ENCODE measurements at places on chromosomes 5 and 9. TPM values are rescaled to one million over a fixed set of nuclear protein-coding genes. Genes with fewer than 3 reads are reported as not detected.

FBXL7 gene
- not detected for total RNA-seq

GABRA1 gene
- total RNA-seq: not detected

TMEM252 gene
- not detected for total RNA-seq

CCDC107 gene
- 5.6 TPM for total RNA-seq

ROPN1L gene
- total RNA-seq: not detected

SLC9A3 gene
- total RNA-seq: 1.6 TPM

PHYHD1 gene
- total RNA-seq: 0.44 TPM

MYMK gene
- total RNA-seq: not detected

RC3H2 gene
- 21.3 TPM for total RNA-seq

EIF4E1B gene
- not detected for total RNA-seq

LMX1B gene
- not detected for total RNA-seq

DNA sequence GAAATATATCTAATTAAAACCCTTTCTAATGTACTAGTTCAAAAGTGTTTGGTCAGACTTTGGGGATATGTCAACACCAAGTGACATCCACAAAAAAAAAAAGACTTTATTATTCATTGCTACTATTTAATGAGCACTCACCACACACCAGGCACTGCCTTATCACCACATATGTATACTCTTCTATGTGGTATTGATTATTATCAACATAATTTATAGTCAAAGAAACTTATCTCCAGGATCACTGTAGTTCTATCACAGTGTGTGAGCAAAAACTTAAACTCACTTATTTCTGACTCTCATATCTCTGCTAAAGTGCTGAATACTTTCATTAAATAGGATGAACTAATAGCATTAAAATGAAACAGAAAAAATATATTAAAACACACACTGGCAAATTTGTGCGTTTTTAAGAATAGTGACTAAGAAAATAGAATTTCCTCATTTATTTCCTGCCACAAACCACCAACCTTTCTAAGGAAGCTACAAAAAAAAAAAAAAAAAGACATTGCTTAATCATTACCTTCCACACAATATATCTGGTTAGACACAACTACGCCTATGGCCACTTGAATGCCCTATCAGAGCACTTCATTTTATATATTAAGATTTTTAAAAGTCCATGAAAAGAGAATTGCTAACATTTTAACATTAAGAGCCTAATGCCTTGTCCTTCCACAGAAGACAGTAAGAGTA is 12.8 kb downstream of the SLCO4C1 start:
- no peak for DNase-seq

DNA sequence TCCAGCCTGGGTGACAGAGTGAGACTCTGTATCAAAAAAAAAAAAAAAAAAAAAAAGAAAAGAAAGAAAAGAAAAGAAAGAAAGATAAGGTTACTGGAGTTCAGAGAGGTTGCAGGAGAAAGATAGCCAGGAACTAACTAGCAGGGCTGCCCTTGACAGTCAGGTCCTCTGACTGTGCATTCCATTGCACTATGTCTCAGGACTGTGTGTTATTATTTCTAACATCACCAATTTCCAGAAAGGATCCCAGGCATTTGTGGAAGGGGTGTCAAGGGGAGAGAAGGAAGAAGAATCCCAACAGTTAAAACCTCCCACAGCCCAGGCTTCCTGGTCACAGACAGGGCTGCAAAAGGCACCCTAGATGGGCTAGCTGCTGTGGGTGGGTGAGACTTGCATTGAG is 25.1 kb downstream of the KLF4 start:
- no peak for DNase-seq

GRCh38 chr5:94793816-94794198 is 175.3 kb downstream of the SLF1 start:
- no peak for DNase-seq

- no peak for DNase-seq
Measured at GRCh38 chr9:21708260-21708711, 94.2 kb upstream of the MTAP start.

- DNase-seq: no peak
Measured at GRCh38 chr5:4905674-4906520, 234.2 kb upstream of the ADAMTS16 start.

GRCh38 chr5:148816357-148816756 is 10.1 kb upstream of the ADRB2 start:
- DNase-seq: no peak

GRCh38 chr9:137087409-137087925 is 682 bp downstream of the MAN1B1 start:
- peak; percentile 22 for DNase-seq

GRCh38 chr5:6631441-6631840 is 1.4 kb downstream of the NSUN2 start:
- DNase-seq: no peak

- no peak for DNase-seq
Measured at GRCh38 chr5:111639912-111640311, 117.1 kb downstream of the NREP start.

DNA sequence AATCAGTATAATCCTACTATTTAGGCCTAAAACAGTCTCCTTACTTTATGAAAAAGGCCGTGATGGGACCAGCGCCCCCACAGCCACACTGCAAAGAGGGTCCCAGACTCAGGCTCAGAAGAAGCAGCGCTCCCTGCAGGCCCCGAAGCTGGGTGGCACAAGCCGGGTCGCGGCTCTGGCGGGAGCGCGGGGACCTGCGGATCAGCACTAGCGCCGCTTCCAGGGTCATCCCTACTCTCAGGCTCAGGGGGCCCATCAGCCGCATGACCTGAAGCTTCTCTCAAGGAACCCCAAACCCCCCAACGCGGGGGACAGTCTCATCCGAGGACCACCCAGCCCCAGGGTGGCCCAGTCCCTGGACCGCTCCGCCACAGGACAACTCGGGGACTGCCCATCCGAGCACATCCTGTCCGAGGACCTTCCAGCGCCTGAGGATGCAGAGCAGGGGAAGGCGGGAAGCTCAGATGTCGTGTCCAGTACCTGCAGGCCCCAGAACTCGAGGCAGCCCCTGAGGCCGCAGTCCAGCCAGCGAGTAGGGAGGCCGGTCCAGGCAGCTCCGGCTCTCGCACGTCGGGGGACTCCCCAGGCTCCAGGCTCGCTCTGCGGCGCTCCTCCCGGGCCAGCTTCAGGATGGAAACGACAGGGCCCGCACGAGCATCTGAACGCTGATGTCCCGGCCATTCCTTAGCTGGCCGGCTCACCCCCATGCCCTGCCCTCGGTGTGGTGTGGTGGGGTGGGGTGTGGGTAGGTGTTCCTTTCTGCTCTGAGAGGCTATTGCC is 32.4 kb upstream of the CDK20 start:
- DNase-seq: no peak

DNA sequence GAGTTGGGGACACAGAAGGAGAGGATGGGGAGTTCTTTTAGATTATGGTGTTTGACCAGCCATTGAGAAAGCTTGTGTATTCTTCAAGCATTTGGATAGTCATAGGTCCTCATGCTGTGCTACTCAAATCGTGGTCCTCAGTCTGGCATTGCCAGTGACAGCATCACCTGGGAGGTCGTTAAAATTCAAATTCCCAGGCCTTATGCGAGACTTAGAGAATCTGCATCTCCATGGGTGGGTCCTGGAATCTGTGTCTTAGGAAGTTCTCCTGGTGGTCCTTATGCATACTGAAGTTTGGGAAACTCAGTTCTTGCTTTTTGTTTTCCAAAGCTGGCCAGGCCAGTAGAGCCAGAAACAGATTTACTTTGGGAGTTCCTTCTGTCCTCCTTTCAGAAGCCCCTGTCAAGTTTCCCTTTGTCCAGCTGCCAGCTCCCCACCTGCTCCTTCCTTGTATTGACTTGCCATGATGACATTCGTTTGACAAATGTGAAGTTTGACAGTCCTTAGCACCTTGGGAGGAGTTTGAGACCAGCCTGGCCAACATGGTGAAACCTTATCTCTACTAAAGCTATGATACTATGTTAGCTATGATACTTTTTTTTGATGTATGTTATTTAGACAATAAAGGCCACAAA is 95.6 kb downstream of the PALM2AKAP2 start:
- no peak for DNase-seq

GRCh38 chr5:157162919-157163510 is 3.0 kb downstream of the GARIN3 start:
- DNase-seq: no peak

GRCh38 chr5:84248013-84248412 is 136.7 kb downstream of the EDIL3 start:
- no peak for DNase-seq

- DNase-seq: no peak
Measured at GRCh38 chr5:34503379-34504253, 152.5 kb upstream of the RAI14 start.

- DNase-seq: no peak
Measured at GRCh38 chr5:144260121-144260520, 89.4 kb downstream of the KCTD16 start.

DNA sequence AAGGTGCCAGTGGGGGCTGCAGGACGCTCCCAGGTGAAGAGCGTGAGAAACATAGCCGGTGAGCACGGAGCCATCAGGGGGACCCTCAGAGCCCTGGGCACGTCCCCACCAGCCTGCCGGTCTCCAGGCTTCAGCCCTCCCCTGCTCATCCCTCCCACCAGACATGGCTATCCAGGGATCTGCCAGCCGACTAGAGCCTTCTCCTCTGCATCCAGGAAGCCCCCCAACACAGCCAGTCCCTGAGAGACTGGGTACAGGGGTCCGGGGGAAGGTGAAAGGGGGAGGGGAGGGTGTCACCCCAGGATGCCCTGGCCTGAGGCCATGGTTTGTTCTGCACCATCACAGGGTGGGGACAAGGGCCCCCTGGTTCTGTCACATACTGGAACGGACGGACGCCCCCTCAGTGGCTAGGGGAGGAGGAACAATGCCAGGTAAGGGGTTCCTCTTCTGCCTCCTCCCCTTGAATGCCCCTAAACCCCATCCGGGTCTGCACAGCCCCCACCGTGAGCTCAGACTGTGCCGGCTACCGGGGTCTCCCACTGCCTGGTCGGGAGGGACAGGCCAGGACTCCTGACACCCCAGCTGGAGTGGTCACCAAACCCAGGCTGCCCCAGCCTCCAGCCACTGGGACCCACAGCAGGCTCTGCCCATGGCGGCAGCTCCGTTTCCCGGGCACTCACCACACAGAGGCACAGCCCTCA is 34.3 kb downstream of the NACC2 start:
- no peak for DNase-seq

- DNase-seq: no peak
Measured at GRCh38 chr5:122304471-122305215, 7.4 kb upstream of the SNCAIP start.

DNA sequence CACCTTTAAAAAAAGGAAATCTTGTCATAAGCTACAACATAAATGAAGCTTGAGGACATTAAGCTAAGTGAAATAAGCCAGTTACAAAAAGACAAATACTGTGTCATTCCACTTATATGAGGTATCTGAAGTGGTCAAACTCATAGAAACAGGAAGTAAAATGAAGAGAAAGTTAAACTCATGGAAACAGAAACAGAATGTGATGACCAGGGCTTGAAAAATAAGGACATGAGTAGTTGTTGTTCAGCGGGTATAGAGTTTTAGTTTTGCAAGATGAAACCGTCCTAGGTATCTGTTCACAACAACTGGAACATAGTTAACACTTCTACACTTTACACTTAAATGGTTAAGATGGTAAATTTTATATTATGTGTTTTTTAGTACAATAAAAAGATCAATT is 47.8 kb upstream of the SLC1A3 start:
- DNase-seq: no peak
